Activated CD4-positive, CD25-positive, alpha-beta regulatory T cell (primary cell): ENCODE measurements at places on chromosomes 7 and 10.

GRCh38 chr10:79270466-79271246, 76.6 kb upstream of the PPIF start:
- no peak for DNase-seq

DNA sequence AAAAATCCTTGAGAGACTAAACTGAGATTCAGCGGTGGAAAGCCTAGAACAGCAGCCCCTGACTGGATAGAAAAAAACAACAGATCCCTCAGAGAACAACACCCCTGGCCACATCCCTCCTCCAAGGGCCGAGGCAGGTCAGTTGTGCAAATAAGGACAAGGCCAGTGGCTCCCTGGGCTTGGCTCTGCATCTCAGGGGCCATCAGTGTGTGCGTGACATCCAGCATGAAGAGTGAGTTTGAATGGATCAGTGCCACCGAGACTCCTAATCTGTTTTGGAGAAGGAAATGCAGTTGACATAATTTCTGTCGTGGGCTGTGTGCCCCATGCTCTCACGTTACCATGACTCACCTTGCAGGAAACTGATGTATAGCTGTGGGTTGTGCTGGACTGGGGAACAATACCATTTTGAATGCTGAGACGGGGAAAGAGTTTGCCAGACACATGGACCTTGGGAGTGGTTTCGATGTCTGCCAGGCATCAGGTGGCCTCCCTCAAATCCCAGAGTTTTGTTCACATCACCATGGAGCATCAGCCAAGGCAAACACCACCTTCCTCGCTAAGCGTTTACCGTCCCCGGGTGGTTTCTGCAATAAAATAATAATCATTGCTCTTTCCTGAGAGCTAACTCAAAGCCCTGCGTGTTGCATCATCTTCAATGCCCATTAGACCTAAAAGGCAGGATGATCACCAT, 153.2 kb upstream of the FZD8 start:
- no peak for DNase-seq

GRCh38 chr7:5564894-5565293, 141.3 kb upstream of the TNRC18 start:
- DNase-seq, result no peak

DNA sequence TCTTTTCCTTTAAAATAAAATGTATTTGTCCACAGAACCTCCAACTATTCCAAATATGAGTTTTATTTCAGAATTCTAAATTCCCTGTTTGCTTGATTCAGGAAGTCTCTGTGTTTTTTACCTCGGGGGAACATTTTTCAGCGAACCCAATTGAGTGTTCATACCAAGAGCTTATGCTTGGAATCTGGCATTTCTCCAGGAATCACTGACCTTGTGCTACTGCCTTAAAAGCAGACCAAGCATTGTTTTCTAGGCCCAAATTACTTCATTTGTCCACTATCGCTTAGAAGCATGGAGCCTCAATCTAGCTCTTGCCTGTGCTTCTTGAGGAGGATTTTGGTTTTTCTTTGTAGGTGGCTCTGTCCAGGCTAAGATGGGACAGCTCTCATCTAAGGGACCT, 59.4 kb downstream of the EBLN1 start:
- no peak for DNase-seq

- no peak for DNase-seq
Observed at GRCh38 chr7:70474639-70475234, 657.2 kb upstream of the GALNT17 start.

- no peak for DNase-seq
Observed at GRCh38 chr10:91385306-91386085, 24.6 kb upstream of the HECTD2 start.

DNA sequence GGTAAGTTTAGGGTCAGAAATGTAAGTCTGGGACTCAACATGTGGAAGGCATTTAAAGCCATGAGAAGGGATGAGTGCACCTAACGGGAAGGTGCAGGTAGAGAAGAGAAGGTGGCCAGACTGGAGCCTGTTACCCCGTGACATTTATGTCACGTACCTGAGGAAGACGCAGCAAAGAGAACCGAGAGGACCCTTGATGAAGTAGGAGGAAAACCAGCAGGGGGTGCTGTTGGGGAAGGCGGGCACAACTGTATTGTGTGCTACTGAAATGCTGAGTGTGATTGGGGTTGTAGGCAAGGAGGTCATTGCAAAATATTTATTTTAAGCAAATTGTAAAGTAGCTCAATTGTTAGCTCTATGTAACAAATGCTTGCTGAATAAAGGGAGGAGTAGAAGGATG, 338.2 kb upstream of the PRKCQ start:
- peak; percentile 50 for DNase-seq

DNA sequence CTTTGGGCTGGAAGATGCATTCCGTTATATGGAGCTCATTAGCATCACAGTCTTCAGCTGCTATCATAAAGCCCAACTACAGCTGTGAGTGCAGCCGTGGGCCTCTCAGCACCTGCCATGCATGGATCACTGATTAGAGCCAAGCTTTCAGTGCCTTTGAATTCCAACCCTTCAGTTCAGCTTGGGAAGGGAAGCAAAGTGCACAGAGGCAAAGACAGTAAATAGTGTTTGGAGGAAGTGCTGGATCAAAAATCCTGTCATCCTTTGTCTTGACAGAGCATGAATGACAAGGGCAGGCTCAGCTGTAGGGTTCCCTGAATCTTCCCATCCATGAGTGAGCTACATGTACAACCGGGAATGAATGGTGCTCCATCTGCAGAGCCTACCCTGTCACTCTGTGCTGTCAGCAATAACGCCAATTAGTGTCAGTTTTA, 153.7 kb downstream of the DNAJB9 start:
- DNase-seq, result no peak

- DNase-seq, result no peak
Observed at GRCh38 chr10:27258838-27259812, 18.5 kb upstream of the ACBD5 start.

DNA sequence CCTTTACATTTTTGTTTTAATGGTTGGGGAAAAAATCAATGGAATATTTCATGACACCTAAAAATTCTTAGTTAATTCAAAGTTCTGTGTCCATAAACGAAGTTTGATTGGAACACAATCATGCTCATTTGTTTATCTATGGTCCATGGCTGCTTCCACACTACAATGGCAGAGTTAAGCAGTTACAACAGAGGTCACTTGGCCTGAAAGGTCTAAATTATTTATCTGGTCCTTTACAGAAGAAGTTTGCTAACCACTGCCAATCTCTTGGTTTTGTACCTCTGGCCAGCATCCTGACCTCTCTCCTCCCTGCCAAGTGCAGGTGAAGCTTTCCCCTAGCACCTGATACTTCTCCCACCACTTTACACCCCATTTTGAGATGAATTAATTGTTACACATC, 61.5 kb downstream of the SRPK2 start:
- DNase-seq, result no peak

GRCh38 chr7:101378751-101379174, 16.1 kb downstream of the COL26A1 start:
- no peak for DNase-seq

DNA sequence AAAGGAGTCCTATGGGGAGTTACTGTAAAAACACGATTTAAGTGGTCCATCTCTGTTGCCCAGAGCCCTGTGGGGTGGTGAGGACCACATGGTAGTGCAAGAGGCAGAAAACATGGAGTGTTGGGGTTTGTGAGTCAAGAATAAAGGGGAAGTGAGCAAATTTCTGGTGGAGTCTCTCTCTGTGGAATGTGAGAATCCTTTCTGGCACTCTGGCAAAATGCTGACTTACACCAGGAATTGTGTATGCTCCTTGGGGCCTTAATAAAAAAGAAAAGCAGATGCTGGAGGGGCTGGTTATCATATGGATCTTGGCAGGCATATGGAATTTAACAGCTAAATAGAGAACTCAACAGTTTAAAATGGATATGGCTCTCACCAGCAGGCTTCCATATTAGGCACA, 486.0 kb downstream of the TNS3 start:
- DNase-seq, result no peak

GRCh38 chr10:2951235-2951835, 116.0 kb upstream of the PFKP start:
- DNase-seq, result no peak

GRCh38 chr7:131608116-131608500, 51.7 kb upstream of the PODXL start:
- DNase-seq, result no peak

DNA sequence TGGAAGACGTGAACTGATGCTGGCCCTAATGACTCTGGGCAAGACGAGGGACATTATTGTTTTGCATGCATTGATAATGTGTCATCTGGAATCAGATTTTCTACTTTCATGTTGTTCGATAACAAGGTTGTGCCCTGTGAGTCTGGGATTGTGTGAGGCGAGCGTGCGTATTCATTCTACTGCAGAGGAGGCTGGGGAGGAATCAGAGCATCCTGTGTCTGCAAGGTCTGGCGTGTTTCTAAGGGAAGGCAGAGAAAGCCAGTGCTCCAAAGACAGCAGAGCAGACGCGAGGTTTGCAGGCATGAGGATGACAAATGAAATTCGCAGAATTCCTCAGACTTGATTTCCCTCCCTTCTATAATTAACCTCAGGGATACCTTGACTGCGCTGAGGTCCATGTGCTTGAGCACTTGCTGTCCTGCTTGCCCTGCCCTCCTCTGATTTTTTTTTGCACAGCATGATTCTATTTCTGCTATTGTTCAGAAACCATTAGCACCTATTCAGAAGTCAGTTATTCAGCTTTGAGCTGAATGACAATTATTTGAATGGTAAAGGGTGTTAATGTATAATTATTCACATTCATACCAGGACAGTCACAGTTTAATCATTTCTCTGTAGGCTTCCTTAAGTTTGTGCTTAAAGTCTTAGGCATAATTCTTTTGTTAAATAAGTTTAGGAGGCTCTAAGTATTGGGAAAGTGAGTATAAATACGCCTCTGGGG, 233.6 kb downstream of the EBF3 start:
- DNase-seq, result no peak

DNA sequence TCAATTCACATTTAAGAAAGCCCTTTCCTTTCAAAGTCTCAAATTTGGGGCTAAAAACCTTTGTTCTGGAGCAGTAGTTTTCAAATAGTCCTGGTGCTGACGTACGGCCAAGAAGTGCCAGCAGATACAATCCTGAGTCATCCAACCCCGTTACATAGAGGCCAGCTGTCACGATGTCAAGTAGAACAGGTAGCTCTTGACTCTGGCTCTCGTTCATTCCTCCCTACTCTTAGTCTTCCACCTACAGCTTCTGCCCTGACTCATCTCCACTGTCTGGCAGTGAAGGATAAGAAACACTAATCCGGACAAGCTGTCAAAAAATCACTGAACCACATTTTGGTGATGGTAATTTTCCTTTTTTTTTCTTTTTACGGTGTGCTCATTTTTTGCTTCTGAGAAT, 132.4 kb upstream of the PTN start:
- DNase-seq, result no peak

DNA sequence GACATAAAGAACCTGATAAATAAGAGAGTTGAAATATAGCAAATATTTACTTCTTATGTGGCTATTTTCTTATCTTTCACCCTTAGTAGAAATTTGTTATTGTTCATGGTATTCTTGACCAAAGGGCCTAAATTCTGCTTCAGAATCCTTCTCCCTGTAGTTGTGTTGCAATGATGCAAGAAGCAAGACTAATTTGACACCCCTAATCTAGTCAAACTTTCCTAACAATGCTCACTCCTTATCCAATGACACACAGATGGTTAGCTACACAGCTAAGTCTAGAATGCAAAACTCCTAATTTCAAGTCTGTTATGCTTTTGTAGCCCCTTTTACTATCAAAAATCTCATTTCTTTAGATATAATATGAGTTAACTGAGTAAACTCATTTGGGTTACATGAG, 56.1 kb downstream of the TWIST1 start:
- DNase-seq, result no peak

- DNase-seq, result no peak
Observed at GRCh38 chr10:44178281-44178680, 206.6 kb downstream of the CXCL12 start.

DNA sequence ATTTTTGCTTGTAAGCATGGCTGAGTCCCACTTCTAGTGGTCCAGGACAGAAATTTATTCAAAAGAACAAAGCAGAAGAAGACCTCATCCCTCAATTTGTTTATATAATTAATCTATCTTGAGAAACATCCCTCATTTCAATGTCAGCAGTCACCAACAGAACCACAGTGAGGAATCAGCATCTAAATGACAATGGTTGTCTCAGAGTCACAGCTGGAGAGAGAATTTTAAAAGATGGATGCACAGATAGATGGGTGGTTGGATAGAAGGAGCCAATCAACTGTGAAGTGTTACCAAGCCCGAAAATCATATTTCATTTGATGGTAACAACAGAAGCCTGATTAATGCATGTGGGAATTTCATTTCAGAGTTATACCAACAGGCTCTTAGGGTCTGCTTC, 55.0 kb downstream of the ICA1 start:
- DNase-seq, result no peak

DNA sequence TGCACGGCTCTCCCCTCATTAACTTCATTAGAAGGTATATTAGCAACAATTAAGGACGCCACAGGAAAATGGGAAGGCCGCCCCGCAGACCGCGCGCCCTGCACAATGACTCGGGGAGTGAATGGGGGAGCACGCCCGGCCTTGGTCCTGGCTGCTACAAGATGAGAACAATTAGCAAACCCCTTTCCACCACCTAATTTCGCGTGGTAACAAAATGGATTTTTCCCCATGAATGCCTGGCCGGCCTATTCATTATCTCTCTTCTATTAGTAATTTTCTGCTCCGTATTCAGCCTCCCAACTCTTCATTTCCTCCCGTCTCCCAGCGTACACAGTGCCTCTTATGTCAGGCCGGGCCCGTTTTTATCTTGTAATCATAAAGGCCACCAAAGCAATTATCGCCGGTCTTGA, 346.9 kb downstream of the DNAJB6 start:
- DNase-seq, result no peak

DNA sequence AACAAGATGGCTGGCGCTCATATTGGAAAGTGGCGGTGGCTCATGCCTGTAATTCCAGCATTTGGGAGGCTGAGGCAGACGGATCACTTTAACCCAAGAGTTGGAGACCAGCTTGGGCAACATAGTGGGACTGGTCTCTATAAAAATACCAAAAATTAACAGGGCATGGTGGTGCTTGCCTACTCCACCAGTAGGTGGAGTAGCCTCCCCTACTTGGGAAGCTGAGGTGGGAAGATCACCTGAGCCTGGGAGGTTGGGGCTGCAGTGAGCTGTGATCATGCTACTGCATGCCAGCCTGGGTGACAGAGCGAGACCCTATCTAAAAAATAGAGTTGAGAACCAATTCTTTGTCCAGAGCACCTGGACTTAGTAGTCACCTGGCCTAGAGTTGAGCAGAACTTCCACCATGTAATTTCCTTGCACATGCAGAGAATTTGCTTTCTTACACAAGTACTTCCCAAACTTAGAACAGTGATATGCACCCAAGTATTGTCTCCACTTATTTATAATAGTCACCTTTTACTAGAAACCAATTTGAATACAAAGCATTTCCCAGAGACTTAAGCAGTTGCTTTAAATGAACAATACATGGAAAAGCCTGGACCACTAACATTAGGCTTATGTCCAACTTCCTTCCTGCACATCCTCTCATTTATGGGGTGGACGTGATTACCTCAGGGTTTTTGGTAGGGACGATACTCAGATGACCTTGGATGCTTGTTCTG, 15.9 kb downstream of the LAMB4 start:
- no peak for DNase-seq

- no peak for DNase-seq
Observed at GRCh38 chr10:59682986-59683937, 26.4 kb downstream of the SLC16A9 start.

- DNase-seq, result no peak
Observed at GRCh38 chr10:70537398-70538194, 59.0 kb downstream of the PALD1 start.
